ENCODE measurements at places on chromosomes 2 and 18.

- H3K4me3 ChIP-seq, result no peak overlapping the region
- DNase-seq, result no peak
- H3K4me1 ChIP-seq, result no peaks in the 10 kb centered on the region
Measured at GRCh38 chr2:143451642-143452281, 322.5 kb downstream of the ARHGAP15 start.

GRCh38 chr2:43493954-43494353 is 101.9 kb downstream of the THADA start:
- H3K27me3 ChIP-seq, result no peaks in the 10 kb centered on the region
- no peak for DNase-seq
- no peaks in the 10 kb centered on the region for H3K4me1 ChIP-seq
- H3K4me3 ChIP-seq, result no peak overlapping the region
- H3K27ac ChIP-seq, result no peak overlapping the region

GRCh38 chr2:83368916-83369315 is 1090.2 kb downstream of the SUCLG1 start:
- H3K36me3 ChIP-seq, result no peaks in the 10 kb centered on the region
- H3K27ac ChIP-seq, result no peak overlapping the region
- no peaks in the 10 kb centered on the region for H3K4me1 ChIP-seq
- DNase-seq, result no peak

DNA sequence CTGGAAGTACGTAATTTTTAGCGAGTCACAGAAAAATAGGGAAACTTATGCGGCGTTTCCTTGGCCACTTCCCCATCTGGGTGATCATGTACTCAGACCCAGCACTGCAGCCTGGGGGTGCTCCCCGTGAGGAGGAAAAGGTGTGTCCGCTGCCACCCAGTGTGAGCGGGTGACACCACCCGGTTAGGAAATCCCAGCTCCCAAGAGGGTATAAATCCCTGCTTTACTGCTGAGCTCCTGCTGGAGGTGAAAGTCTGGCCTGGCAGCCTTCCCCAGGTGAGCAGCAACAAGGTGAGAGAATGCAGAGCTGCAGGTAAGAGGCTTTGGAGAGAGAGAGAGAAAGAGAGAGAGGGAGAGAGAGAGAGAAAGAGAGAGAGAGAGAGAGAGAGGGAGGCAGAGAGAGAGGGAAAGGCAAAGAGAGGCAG is at the start of gene IL1R2:
IL1R2 (plus strand) TSS at position 240 of the 425 bp plus-strand sequence. CDS start 16,616 bp downstream, outside the sequence.
- H3K36me3 ChIP-seq, result no peaks in the 10 kb centered on the region
- no peak within 1 kb of the TSS for H3K27ac ChIP-seq
- no peak for DNase-seq
- peaks cover 9% of the 10 kb centered on the region for H3K4me1 ChIP-seq

GRCh38 chr2:44120428-44120827 is 48.2 kb upstream of the PPM1B start:
- no peak overlapping the region for H3K27ac ChIP-seq
- no peak overlapping the region for H3K4me3 ChIP-seq
- no peaks in the 10 kb centered on the region for H3K4me1 ChIP-seq
- no peak for DNase-seq

GRCh38 chr2:240957656-240958365 is 40.6 kb upstream of the SNED1 start:
- H3K36me3 ChIP-seq, result no peaks in the 10 kb centered on the region
- no peak overlapping the region for H3K27ac ChIP-seq
- no peak for DNase-seq
- H3K4me3 ChIP-seq, result no peak overlapping the region
- H3K4me1 ChIP-seq, result no peaks in the 10 kb centered on the region

DNA sequence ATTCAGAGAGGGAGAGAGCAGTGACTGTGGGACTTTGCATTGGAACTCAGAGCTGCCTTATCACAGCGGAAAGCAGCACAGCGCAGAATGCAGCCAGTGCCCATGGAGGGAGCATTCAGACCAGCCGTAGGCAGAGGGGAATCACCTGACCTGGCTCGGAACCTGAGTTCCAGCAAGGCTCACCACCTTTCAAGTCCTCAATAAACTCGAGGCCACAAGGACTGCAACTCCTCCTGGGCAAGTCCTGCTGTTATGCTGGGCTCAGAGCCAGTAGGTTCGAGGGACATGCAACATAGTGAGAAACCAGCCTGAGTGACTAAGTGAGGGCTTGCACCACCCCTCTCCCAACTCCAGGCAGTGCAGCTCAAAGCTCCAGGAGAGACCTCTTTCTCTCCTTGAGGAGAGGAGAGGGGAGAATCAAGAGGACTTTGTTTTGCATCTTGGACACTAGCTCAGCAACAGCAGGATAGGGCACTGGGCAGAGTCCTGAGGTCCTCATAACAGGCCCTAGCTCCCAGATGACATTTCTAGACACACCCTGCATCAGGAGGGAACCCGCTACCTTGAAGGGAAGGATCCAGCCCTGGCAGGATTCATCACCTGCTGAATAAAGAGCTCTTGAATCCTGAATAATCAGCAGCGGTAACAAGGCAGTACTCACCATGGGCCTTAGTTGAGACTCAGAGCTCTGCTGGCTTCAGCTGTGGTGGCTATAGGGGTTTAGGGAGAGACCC is 136.8 kb upstream of the OTOS start:
- H3K36me3 ChIP-seq, result no peaks in the 10 kb centered on the region
- DNase-seq, result no peak
- no peaks in the 10 kb centered on the region for H3K4me1 ChIP-seq
- H3K4me3 ChIP-seq, result no peak overlapping the region
- H3K27ac ChIP-seq, result no peak overlapping the region

DNA sequence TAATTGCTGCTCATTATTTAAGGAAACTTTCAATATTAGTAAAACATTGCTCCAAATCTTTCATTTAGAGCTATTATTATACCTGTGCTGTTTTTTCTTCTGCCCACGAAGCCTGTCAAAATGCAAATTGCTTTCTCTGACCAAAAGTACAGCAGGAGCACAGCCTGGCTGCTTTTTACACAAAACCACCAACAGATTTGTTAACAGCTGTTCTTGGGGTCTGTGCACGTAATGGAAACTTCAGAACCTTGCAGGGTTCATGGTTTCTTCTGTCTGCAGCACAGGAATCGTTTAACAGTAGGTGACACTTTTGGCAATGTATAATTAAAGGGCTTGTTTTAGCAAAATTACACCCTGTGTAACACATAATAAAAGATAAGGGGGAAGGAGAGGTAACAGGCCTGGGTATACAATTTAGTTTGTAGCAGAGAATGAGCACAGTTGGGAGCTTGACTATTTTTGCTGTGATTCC is 447.3 kb downstream of the KCNJ3 start:
- no peak overlapping the region for H3K4me3 ChIP-seq
- no peak overlapping the region for H3K27ac ChIP-seq
- H3K4me1 ChIP-seq, result no peaks in the 10 kb centered on the region

GRCh38 chr2:144516411-144516980 is 3.4 kb downstream of the ZEB2 start:
- no peak for DNase-seq
- H3K27me3 ChIP-seq, result peaks cover 56% of the 10 kb centered on the region
- H3K27ac ChIP-seq, result no peak overlapping the region
- H3K4me1 ChIP-seq, result peaks cover 13% of the 10 kb centered on the region
- peak overlapping the region; percentile 77 for H3K4me3 ChIP-seq

DNA sequence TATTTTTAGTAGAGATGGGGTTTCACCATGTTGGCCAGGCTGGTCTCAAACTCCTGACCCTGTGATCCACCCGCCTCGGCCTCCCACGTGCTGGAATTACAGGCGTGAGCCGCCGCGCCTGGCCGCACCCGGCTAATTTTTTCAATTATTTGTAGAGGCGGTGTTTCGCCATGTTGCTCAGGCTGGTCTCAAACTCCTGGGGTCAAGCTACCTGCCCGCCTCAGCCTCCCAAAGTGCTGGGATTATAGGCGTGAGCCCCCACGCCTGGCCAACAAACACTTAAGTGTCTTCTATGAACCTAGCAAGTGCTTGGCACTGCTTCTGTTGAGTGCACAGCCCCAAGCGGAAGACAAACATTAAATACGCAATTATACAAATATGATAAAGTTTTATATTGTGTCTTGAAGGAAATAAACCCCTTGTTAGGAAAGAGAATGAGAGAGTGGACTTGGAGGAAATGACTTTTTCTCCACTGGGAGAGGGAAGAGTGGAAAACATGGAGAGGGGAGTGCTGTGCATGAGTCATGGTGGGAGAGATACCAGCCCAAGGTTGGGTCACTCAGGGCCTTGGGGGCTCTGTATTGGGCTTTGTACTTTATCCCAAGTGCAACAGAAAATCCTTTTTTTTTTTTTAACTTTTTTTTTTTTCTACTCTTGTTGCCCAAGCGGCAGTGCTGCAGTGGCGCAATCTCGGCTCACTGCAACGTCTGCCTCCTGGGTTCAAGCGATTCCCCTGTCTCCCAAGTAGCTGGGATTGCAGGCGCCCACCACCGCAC is 41.4 kb upstream of the ACTR2 start:
- no peak for DNase-seq
- no peak overlapping the region for H3K27ac ChIP-seq
- no peak overlapping the region for H3K4me3 ChIP-seq

- no peak for DNase-seq
- H3K36me3 ChIP-seq, result no peaks in the 10 kb centered on the region
- no peaks in the 10 kb centered on the region for H3K27me3 ChIP-seq
Measured at GRCh38 chr18:52499644-52500043, 159.6 kb downstream of the DCC start.

DNA sequence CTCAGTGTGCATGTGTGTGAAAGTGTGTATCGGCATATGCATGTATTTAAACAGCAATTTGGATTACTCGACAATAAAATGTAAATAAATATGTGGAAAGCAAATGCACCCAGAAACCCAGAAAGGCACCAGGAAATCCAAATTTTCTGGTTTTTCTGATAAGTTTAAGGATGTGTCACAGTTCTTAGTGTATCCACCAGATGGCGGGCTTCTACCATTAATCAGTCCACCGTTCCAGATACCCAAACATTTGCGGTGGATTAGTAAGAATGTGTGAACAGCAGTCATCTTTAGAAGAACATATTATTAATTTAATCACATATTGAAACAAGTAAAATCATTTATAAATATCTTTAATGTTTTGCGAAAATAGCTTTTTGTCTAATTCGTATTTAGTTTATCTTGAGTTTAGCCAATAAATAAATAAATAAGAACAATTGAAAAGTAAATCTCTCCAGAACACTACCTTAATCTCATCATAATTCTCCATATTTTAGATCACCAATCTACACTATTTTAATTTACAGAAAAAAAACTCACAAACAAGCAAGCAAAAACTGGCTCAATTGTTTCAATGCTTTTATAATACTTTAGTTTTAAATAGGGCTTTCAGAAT is 298.9 kb downstream of the DSEL start:
- H3K4me3 ChIP-seq, result no peak overlapping the region
- H3K27ac ChIP-seq, result no peak overlapping the region
- H3K27me3 ChIP-seq, result no peaks in the 10 kb centered on the region
- H3K4me1 ChIP-seq, result no peaks in the 10 kb centered on the region
- peak; percentile 22 for DNase-seq
- H3K36me3 ChIP-seq, result no peaks in the 10 kb centered on the region

DNA sequence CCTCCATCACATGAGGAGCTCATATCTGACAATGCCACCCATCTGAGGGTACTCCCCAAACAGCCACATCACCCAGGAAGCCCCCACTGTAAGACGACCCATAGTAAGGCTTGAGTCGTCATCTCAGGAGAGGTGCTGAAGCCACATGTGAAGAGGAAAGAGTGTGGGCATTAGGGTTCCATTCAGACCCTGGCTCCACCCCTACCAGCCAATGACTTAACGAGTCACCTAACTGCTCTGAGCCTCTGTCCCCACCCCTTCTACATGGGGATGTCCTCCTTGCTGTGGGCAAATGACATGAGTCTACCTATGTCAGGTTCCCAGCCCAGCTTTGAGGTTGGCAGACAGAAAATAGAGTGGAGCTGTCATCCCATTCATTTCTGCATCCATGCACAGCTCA is 46.3 kb downstream of the C1QL2 start:
- DNase-seq, result no peak
- H3K27me3 ChIP-seq, result no peaks in the 10 kb centered on the region
- H3K36me3 ChIP-seq, result no peaks in the 10 kb centered on the region
- no peak overlapping the region for H3K4me3 ChIP-seq

DNA sequence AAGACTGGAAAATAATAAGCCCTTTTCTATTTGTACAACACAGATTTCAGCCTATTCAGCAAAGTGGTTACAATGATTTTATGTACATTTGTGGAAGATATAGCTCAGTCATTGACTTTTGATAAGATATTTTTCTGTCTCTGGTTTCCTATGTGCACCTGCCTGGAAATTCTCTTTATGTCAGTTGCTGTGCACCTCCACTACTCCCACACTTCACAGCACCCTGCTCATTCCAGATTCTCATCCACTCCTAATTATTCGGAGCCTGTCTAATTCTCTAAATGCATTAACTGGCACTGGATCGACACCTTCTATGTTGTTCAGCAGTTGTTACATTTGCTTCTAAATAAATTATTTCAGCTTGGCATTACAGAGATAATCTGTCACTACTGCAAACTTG is 275.1 kb upstream of the RND3 start:
- no peaks in the 10 kb centered on the region for H3K36me3 ChIP-seq
- H3K4me1 ChIP-seq, result no peaks in the 10 kb centered on the region
- H3K4me3 ChIP-seq, result no peak overlapping the region
- DNase-seq, result no peak
- no peaks in the 10 kb centered on the region for H3K27me3 ChIP-seq

- H3K36me3 ChIP-seq, result no peaks in the 10 kb centered on the region
- H3K4me1 ChIP-seq, result no peaks in the 10 kb centered on the region
- no peak overlapping the region for H3K4me3 ChIP-seq
- DNase-seq, result no peak
- no peak overlapping the region for H3K27ac ChIP-seq
Measured at GRCh38 chr2:22902180-22902550, 482.8 kb upstream of the KLHL29 start.

- peaks cover 3% of the 10 kb centered on the region for H3K36me3 ChIP-seq
- no peaks in the 10 kb centered on the region for H3K4me1 ChIP-seq
- no peak overlapping the region for H3K27ac ChIP-seq
- H3K27me3 ChIP-seq, result no peaks in the 10 kb centered on the region
- H3K4me3 ChIP-seq, result no peak overlapping the region
- DNase-seq, result no peak
Measured at GRCh38 chr2:44200011-44200410, 31.3 kb downstream of the PPM1B start.

DNA sequence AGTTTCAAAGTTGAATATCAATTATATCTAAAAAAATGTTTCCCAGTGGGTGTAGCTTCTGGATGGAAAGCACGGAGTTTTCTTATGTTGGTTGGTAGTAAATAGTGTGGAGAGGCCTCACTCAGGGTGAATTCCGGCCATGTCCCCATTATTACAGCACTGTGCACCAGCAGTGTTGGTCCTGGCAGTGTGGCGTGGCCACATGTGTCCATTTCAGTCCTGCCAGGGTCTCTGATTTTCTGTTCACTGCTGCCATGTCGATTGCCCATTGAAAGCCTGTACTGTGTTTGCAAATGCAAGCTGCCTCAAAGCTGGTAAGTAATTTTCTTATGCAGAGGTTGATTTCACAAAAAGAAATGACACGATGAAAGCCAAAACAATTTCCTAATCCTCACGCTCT is 386.2 kb downstream of the GALR1 start:
- H3K27me3 ChIP-seq, result no peaks in the 10 kb centered on the region
- H3K36me3 ChIP-seq, result no peaks in the 10 kb centered on the region
- H3K4me3 ChIP-seq, result no peak overlapping the region
- H3K4me1 ChIP-seq, result no peaks in the 10 kb centered on the region

All from trophoblast cell (in vitro differentiated cells and primary cell).